ENCODE measurements at places on chromosomes 2 and 18.

GRCh38 chr2:26018184-26019055 is 15.5 kb upstream of the RAB10 start:
- peak; percentile 45 for DNase-seq

DNA sequence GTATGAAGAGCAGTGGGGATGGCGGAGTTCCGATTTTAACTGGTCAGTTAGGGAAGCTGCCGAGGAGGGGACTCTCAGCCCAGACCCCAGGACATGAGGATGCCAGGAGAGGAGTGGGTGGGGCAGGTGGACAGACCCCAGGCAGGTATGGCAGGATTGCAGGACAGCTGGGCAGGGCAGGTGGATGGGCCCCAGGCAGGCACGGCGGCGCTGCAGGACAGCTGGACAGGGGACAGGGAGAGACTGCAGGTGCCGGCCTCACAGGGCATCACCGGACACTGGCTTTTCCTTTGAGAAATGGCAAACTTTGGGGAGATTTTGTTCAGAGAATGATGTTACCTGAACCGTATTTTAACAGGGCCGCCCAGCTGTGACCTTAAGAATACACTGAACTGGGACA is 127.7 kb downstream of the SNTG2 start:
- no peak for DNase-seq

DNA sequence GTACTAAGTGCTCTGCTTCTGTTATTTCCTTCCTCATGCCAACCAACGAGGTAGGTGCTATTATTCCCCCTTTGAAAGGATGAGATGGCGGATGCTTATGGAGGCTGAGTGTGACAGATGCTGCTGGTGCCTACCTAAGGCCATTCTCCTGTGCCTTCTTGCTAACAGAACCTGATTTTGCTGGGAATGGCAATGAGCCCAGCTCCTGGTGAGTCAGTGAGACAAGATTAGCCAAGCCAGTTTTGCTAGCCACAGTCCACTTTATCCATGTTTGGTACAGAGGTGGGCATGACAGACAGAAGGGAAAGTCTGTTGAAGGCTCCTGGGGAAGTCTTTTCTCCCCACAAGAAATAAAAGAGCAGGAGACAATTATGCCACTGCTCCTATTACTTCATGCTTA is 43.7 kb upstream of the TMEM163 start:
- DNase-seq: no peak

- DNase-seq: no peak
Observed at GRCh38 chr2:238506371-238507068, 79.8 kb downstream of the ASB1 start.

DNA sequence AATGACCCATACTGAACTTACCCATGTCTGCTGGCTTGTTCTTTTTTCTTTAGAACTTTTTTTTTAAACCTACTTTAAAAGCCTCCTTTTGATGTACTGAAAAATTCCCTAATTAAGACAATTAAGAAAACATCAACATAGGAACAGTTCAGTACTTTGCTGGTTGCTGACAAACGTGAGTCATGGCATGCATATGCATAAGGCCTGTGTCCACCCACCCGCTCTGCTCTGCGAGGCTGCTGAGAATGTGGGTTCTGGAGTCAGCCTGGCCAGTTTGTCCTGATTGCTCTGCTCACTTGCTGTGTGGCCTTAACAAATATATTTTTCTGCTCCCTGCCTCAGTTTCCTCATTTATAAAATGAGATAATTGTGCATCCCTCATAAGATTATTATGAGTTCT is 27.3 kb downstream of the LAMA3 start:
- no peak for DNase-seq

DNA sequence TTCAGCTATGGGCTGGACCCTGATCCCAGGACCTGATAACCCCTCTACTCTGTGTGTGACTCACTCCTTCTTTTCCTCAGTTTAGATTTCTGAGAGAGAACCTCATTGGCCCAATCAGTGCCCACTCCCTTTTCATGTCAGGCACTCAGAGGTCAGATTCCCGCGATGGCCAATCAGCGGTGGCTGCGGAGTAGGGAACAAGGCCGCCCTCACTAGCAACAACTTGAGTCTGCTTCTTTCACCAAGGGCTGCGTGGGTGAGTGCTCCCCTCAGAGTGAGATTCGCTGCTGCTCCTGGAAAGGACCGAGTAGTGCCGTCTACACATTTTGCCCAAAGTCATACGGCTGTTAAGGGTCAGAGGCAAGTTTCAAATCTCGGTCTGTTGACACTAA is 34.7 kb downstream of the NPPC start:
- no peak for DNase-seq

- DNase-seq: no peak
Observed at GRCh38 chr2:135821190-135821589, 15.8 kb downstream of the LCT start.

- no peak for DNase-seq
Observed at GRCh38 chr2:7225848-7226247, 308.6 kb downstream of the RNF144A start.

- no peak for DNase-seq
Observed at GRCh38 chr2:195659114-195659513, 2.1 kb downstream of the SLC39A10 start.

DNA sequence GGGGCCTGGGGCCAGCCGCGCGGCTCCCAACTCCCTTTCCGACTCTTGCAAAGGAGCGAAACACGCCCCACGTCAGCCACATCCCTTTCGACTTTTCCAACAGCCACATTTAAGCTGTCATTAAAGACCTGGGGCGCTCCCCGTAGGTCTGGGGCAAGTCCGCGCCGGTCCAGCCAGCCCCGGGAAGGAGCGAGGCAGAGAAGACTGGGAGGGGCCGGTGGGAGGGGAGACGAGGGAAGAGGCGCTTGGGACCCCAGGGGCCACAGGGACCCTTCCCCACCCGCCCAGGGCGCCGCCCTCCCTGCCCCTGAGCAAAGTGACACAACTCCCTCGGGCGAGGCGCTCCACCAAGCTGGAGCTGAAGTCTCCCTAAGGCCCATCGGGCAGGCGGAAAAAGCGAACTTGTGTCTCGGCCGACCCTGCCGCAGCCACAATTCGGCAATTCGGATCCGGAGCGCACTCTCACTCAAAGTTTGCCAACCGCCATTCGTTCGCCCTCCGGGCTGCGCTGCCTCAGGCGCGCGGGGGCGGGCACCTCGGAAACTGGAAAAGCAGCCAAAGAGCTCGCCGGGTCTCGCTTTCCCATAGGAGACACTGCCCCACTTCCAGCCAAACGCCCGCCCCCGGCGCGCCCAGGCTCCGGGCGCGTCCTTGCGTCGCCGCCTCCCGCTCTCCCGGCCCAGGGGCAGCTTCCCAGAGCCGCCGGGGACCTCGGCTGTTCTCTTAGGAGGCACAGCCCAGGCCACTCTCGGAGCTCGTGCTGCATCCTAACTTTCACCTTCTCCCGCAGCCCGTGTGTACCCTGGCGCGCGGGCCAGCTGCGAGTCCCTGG is 1.1 kb upstream of the KCTD1 start:
- peak; percentile 14 for DNase-seq

- no peak for DNase-seq
Observed at GRCh38 chr2:45072064-45072861, 63.0 kb upstream of the SIX2 start.

- no peak for DNase-seq
Observed at GRCh38 chr2:121293450-121294325, 8.7 kb upstream of the TFCP2L1 start.
